GOT3 (cell line): ENCODE measurements at places on chromosomes 11 and 22.

GRCh38 chr11:130418756-130419155 lies 9.7 kb downstream of the ADAMTS8 start:
- DNase-seq: no peak

DNA sequence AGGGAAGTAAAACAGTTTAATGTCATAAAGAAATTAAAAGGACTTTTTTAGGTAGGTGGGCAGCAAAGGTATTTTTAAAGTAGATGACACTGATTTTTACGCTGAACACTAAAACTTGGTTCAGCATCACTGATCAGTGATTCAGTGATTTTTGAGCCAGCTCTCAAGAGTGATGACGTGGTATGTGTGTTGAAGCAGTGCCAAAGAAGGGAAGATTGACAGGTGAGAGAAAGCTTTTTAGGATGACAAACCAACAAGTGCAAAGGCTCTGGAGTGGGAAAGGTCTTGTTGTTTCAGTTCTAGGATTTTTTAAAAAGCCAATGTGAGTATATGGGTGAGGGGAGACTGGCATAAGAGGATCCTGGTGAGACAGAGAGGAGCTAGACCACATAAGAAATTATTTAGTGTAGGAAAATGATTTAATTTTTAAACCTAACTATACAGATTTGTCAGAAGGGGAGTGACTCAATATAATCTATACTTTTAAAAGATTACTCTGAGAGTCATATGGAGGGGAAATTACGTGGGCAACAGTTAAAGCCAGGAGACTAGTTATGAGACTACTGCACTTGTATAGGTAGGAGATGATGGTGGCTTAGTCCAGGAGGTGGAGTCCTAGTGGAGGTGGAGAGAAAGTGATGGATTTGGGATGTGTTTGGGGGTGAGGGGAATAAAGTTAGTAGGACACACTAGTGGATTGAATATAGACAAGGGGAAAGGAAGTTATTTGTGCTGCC lies 17.6 kb upstream of the CALCB start:
- DNase-seq: no peak

DNA sequence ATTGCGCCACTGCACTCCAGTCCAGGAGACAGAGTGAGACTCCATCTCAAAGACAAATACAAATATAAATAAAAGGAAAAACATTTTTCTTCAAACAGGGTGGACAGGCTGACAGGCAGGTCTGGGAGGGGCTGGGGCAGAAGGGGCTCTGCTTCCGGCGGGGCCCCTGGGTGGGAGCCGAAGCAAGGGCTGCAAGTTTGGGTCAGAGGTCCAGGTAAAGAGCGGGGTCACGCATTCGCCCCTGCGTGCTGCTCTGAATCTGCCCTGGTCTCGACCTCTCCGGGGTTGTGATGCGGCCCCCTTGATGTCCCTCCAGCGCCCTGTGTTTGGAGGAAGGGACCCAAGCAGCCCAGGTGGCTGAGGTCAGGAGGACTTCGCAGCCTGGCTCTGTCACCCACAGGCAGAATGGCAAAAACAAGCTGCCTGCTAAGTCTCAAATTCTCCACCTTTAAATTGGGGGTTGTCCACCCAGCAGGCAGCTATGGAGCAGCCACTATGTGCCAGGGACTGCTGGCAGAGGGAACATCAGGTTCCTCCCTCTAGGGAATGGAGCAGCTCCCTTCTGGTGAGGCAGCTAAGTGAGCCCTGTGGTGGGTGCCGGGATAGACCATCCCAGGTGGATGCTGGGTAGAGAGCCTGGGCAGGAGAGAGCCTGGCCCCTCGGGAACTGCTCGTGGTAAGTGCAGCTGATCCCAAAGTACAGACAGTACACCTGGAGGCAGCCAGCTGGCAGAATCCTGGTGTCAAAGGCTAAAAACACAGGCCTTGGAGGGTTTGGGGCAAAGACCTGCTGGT lies 10.3 kb upstream of the PHF21B start:
- no peak for DNase-seq

DNA sequence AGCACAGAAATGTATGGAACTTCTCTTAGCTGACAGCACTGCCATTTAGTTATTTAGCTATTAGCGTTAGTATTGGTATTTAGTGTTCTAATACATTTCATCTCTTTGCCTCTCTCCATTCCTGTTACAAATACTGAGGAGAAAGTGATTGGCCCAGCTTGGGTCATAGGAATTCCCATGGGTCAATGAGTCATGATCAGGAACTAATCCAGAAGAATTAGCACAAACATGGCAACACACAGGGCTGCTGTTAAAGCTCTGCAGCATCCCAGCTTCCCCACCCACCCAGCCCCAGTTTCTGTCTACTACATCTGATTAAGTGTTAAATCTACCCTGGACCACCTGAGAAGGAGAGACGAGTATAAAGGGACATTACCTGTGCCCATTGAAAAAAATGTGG lies 36.1 kb downstream of the PDGFD start:
- no peak for DNase-seq

GRCh38 chr11:65618763-65619162 lies 3.2 kb downstream of the PCNX3 start:
- no peak for DNase-seq

GRCh38 chr22:37631448-37632173 lies 7.9 kb upstream of the SH3BP1 start:
- no peak for DNase-seq

DNA sequence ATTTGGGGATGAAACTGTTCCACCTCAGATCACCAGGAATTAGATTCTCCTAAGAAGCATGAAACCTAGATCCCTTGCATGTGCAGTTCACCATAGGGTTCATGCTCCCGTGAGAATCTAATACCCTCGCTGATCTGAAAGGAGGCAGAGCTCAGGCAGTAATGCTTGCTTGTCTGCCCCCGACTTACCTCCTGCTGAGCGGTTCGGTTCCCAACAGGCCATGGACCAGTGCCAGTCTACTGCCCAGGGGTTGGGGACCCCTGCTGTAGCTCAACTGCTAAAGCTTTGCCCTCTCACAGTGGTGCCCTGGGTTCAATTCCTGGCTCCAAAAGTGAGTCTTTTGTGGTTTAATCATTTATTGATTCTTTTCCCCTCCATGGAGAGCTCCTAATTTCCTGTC lies 3.4 kb downstream of the JAML start:
- no peak for DNase-seq

GRCh38 chr11:42524534-42525227 lies 787.1 kb upstream of the API5 start:
- DNase-seq: no peak

GRCh38 chr11:117841551-117842031 lies 17.0 kb upstream of the FXYD2 start:
- no peak for DNase-seq

DNA sequence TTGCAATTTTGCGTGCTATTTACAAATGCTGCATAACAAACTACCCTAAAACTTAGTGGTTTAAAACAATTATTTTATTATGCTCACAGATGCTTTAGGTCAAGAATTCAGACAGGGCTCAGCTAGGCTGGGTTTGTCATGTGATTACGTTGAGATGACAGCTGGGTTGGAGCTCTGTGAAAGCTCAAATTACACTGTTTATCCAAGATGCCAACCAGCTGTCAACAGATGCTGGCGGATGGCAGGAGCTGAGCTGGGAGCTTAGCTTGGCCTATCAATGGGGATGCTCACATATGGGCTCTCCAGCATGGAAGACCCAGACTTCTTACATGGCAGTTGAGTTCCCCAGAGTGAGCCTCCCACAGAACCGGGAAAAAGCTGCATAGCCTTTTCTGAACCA lies 62.7 kb downstream of the STK33 start:
- DNase-seq: no peak

- no peak for DNase-seq
Observed at GRCh38 chr22:37232140-37232998, 11.7 kb downstream of the RAC2 start.

DNA sequence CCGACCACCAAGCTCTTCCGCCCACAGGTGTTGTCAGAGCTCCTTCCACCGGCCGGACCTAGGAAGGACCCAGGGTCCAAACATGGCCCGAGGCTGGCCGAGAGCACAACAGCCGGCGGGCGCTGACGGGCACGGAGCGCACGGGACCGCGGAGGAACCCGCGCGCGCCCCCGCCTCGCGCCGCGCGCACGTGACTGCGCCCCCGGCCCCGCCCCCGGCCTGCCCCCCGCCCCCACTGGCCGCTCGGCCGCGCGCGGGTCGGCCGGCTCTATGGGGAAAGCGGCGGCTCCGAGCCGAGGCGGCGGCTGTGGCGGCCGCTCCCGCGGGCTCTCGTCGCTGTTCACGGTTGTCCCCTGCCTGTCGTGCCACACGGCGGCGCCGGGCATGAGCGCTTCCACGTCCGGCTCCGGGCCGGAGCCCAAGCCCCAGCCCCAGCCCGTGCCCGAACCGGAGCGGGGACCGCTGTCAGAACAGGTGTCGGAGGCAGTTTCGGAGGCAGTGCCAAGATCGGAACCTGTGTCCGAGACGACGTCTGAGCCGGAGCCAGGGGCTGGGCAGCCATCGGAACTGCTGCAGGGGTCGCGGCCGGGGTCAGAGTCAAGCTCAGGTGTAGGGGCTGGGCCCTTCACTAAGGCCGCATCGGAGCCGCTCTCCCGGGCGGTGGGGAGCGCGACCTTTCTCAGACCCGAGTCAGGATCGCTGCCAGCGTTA lies at the start of gene OSBP2:
Gene OSBP2, plus strand, starts transcription at position 235 of the 711 bp plus-strand sequence. Its CDS starts 36 bp downstream, at position 271.
- DNase-seq: no peak

- DNase-seq: no peak
Observed at GRCh38 chr11:132579136-132579535, 953.2 kb downstream of the OPCML start.

- DNase-seq: no peak
Observed at GRCh38 chr22:24216541-24217209, 28.2 kb downstream of the GGT5 start.

DNA sequence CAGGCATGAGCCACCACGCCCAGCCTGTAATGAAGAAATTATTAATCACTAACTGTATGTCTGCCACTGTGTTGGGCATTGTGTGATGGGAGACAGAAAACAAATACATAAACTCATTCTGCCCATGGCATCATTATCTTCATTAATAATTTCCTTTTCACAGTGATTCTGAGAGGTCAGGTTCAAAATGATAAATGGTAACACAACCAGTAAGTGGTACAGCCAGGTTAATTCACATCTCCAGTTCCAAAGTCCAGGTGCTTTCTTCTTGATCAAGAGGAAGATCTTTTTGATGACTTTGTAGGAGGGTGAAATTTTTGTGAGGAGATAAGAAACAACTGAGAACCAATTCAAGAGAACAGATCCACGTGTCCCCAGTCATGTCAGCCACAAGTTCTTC lies 66.7 kb downstream of the PISD start:
- DNase-seq: no peak
